RPMI8226 (cell line): ENCODE measurements at places on chromosomes 4 and X.

- DNase-seq, result peak; percentile 52
Measured at GRCh38 chrX:39891781-39892180, 206.0 kb downstream of the BCOR start.

DNA sequence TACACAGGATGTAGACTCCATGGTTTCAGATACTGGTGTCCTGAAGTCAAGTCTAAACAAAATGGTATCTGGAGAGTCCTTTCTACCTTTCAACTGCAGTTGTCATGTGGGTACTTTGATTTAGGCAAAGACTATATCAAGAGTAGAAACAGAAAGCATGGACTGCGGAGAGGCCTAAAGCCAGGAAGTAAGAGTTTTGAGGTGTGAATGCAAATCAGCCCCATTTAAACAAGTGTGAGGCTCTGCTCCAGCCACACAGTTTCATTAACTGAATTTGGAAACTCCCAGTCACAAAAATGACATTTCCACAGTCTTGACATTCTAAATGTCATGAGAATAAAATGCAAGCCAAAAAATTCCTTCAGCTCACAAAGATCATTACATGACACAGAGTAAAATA is 87.2 kb upstream of the MCF2 start:
- DNase-seq, result no peak

- no peak for DNase-seq
Measured at GRCh38 chr4:8504279-8505007, 63.9 kb downstream of the TRMT44 start.

- no peak for DNase-seq
Measured at GRCh38 chr4:130077275-130077674, 981.3 kb downstream of the C4orf33 start.

DNA sequence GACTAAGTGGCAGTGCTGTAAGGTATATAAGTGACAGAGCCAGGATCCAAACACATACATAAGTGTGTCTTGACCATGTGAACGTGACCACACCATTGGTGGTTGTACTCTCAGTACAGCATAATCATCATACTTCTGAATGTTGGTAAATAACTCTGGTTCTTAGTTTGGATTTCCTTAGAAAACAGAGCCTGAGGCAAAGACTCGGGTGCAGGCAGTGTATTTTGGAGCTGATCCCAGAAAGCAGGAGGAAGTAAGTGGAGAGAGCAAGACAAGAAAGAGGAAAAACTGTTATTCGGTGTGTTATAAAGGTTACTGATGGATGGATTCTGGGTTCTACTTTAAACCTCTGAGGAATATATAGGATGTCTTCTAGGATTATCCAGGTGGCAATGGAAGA is 127.9 kb downstream of the SLC39A8 start:
- no peak for DNase-seq

DNA sequence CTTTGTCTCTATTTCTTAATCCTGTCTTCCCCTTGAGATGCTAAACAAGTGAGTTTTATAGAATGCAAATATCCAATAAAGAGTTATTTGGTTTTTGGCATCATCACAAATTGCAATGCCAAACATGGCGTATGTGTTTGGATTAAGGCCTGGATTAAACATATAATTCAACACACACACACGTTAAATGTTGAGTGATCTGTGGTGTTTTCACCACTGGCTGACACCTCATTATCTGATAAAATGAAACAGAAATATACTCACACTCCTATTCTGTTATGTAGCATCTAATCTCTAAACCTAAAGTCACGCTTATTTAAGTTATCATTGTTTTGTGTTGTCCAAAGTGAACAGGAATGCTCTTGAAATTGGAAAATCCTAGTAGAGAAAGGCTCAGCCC is 506.2 kb downstream of the FSTL5 start:
- DNase-seq, result no peak

- peak; percentile 21 for DNase-seq
Measured at GRCh38 chr4:36133658-36134057, 110.7 kb downstream of the ARAP2 start.

DNA sequence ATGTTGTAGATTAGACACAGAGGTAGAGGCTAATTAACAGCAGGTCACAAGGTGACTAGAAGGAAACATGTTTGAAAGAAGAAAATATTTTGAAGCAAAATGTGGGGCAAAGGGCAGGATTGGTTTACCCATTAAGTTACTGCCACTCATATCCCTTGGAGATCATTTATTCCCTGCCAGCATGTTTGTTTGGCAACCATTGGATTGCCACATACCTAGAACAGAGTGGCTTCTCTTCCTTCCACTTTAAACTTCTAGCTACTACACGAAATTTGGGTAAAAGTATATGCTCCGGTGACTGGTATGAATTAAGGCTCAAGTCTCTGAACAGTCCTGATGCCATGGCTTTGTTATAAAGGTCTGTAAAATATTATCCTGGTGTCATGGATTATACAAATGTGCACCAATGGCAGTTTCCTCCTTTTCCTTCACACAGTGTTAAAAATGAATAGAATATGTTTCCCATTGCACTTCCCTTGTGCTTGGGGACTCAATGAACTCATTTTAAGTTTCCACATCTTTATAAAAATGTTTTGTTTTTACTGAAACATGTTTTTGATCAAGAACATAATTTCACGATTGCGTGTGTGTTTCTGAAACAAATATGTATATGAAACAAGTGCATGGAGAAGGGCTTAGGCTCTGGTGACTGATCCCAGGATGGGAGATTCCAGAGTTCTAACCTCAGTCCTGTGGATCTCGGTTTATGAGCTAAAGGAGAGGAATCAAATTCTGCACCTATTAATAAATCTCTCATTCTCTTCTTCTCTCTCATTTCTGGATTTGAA is 12.3 kb downstream of the BMP3 start:
- no peak for DNase-seq

- DNase-seq, result no peak
Measured at GRCh38 chr4:74317616-74318246, 9.5 kb downstream of the EPGN start.

- DNase-seq, result no peak
Measured at GRCh38 chrX:111167334-111167733, 71.3 kb downstream of the PAK3 start.

DNA sequence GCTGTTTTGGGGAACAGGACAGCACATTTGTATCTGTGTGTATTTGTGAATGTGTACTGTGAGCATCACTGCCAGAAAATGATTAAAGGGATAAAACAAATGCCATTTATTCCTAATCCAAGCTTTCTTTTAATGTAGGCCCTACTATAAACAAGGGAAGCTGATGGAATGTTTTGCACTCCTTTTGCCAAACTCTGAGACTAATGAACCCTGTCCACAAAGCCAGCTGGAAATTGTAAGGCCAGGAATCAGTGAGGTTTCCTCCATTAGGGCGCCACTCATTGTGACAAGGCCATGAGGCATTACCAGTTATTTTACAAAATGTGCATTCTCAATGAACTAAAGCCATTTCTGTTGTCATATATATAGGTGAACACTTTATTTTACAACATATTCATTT is 163.0 kb upstream of the NAP1L5 start:
- DNase-seq, result no peak

GRCh38 chrX:139931646-139932072 is 1.2 kb downstream of the ATP11C start:
- no peak for DNase-seq

- no peak for DNase-seq
Measured at GRCh38 chr4:7078025-7078424, 10.2 kb upstream of the GRPEL1 start.

- DNase-seq, result no peak
Measured at GRCh38 chrX:56228914-56229313, 3.2 kb upstream of the KLF8 start.

- no peak for DNase-seq
Measured at GRCh38 chrX:37817579-37817978, 29.8 kb downstream of the DYNLT3 start.

GRCh38 chr4:81180916-81181315 is 34.1 kb downstream of the PRKG2 start:
- no peak for DNase-seq

GRCh38 chr4:7937006-7937405 is 2.7 kb downstream of the AFAP1 start:
- DNase-seq, result no peak

DNA sequence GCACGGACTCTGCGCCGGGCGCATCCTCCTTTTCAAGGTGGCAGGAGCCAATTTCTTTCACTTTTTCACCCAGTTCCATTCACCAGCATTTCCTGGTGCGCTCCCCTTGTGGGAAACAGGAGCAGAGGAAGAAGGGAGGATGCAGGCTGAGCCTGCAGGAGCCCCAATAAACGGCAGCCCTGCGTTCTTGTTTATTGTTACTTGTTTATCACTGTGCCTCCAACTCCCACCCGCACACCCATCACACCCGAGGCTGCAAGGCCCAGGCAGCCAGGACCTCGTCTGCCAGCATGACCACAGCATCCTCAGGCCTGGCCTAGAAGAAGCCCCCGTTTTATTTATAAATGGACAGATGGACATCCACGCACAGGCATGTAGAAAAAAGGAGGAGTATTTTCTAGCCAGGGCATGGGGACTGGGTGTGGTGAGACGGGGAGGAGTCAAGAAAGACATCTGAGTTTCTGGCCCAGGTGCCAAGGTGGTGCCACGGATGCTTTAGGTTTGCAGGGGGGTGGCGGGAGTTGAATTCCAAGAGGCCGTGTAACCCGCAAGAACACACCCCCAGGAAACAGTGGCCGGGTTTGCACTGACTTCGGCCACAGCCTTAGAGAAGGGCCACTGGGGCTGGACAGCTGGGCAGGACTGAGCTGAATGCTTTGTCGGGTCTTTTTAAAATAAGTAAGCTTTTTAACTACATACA is 51.7 kb downstream of the JAKMIP1 start:
- DNase-seq, result no peak

DNA sequence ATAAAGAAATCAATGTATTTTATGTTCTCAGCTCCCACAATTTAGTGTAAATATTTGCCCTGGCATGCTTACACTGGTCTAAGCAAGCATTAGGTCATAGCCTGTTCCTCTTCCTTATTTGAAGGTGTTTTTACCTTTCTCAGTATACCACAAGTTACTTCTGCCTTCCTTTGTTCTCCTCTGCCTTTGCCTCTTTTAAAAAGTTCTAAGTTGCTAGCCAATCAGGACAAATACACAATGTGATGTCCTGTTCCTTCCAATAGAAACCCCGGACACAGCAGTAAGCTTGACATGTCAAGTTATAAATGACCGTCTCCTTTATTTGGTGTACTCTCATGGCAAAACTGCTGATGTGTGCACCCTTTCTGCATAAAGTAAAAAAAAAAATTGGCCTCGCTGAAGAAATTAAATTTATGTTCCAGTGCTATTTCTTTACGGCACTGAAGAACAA is 49.4 kb downstream of the UGT2B10 start:
- DNase-seq, result peak; percentile 2

DNA sequence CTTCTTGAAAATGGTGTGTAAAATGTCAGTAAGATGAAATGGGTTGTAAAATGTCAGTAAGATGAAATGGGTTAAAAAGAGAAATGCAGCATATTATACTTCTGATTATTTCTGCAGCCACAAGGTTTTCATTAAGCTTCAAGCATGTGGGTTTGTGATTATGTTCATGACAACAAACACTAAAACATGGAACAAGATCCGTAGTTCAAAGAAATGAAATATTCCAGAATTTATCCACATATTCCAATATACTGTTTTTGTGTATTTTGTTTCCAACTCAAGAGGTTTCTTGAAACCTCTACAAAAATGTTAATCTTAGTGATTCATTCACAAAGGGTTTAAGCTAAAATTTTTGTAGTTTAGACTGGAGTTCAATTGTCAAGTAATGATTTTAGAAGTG is 84.0 kb downstream of the ADAMTS3 start:
- DNase-seq, result no peak
